ENCODE measurements at places on chromosomes 1 and 21.

DNA sequence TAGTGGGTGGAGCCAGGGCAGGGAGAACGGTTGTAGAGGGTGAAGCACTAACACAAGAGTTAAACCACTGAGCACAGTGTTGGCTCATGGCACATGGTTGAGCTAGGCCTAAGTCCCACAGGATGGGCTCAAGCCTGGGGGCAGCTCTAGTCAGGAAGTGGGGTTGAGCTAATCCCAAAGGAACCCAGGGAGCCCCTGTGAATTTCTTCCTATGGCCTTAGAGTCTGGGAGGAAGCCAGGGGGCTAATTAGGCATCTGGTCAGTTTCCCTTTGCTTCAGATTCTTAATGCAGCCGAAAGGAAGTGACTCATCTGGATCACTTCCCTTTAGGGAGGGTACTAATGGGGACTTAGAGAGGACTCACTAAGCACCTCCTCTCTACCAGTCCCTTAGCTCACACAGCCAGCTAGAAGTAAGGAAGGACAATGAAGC is 10.1 kb downstream of the CFAP45 start:
- peak; percentile 66 for DNase-seq

- no peak for DNase-seq
Measured at GRCh38 chr1:65478379-65479026, 58.0 kb downstream of the LEPR start.

DNA sequence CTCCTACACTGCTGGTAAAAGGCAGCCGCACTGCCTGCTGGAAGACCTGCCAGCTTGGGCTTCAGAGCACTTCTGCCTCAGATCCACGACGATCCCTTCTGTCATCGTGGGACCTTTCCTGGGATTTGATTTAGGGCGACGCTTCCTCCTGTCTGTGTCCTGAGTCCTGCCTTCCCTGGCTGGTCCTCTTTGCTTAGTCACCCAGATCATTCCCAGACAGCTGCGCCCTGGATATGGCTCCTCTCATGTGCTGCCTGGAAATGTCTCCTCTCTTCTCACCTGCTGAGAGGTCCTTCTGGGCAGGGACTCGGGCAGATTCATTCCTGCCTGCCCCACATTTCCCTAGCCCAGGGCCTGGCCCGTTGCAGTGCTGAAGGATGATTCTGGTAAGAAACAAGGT is 72.4 kb upstream of the POU3F1 start:
- no peak for DNase-seq

- peak; percentile 21 for DNase-seq
Measured at GRCh38 chr1:8525558-8526275, 207.8 kb downstream of the SLC45A1 start.

Data from germinal center (tissue), 1 donor.